ENCODE measurements at places on chromosomes 12 and 14.
A peak's percentile ranks its signal among the peaks of the same experiment; 100 is the strongest.

DNA sequence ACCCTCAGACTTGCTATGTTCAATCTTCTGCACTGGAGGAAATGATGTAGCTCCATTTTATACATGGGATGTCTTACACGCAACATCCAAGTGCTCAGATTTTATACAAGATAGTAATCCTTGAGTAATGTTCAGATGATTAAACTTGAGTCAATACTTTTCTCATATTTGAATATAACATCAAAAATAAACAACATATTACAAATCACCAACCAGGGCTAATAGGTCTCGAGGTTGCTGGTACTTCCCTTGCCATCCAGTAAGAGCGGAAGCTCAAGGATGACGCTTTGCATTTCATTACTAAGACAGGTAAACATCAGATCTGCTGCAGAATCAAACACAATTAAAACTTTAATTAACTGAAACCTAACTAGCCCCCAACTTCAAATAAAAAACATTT lies 97.3 kb downstream of the FOXN3 start:
- no peak overlapping the region for H3K4me3 ChIP-seq
- H3K27ac ChIP-seq, result no peak overlapping the region
- no peaks in the 10 kb centered on the region for H3K27me3 ChIP-seq
- no peaks in the 10 kb centered on the region for H3K4me1 ChIP-seq

GRCh38 chr12:71250166-71250565 lies 92.4 kb upstream of the TSPAN8 start:
- H3K27ac ChIP-seq, result no peak overlapping the region
- DNase-seq, result no peak
- H3K36me3 ChIP-seq, result no peaks in the 10 kb centered on the region
- H3K27me3 ChIP-seq, result no peaks in the 10 kb centered on the region

GRCh38 chr12:131776237-131776889 lies 51.8 kb upstream of the MMP17 start:
- H3K4me1 ChIP-seq, result peaks cover 28% of the 10 kb centered on the region
- H3K4me3 ChIP-seq, result no peak overlapping the region
- H3K36me3 ChIP-seq, result peaks cover 73% of the 10 kb centered on the region
- no peaks in the 10 kb centered on the region for H3K27me3 ChIP-seq
- peak overlapping the region; percentile 51 for H3K27ac ChIP-seq

DNA sequence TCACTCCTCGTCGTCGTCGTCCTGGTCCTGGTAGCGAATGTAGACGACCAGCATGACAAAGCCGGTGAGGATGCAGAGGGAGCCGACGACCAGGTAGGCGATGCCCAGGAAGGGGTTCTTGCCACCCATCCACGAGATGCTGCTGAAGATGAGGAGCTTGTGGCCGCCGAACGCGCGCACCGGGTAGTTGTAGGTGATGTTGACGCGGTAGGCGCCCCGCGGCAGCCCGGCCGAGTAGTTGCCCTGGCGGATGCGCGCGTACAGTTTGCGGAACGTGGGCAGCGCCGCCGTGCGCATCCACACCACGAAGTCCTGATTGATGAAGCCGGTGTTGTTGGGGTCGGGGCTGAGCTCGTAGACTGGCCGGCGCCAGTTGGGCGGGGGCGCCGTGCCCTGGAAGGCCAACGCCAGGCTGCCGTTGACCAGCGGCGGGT lies 1.0 kb downstream of the TMEM30B start:
- peak overlapping the region; percentile 47 for H3K4me3 ChIP-seq
- DNase-seq, result no peak
- H3K4me1 ChIP-seq, result peaks cover 24% of the 10 kb centered on the region
- no peaks in the 10 kb centered on the region for H3K27me3 ChIP-seq
- no peaks in the 10 kb centered on the region for H3K36me3 ChIP-seq

GRCh38 chr12:98868538-98868937 lies 223.4 kb downstream of the APAF1 start:
- no peaks in the 10 kb centered on the region for H3K27me3 ChIP-seq
- H3K27ac ChIP-seq, result no peak overlapping the region
- DNase-seq, result no peak
- no peak overlapping the region for H3K4me3 ChIP-seq
- H3K4me1 ChIP-seq, result no peaks in the 10 kb centered on the region
- H3K36me3 ChIP-seq, result no peaks in the 10 kb centered on the region

GRCh38 chr14:55893705-55894104 lies 224.5 kb upstream of the PELI2 start:
- DNase-seq, result no peak
- no peaks in the 10 kb centered on the region for H3K27me3 ChIP-seq
- no peak overlapping the region for H3K4me3 ChIP-seq

- DNase-seq, result no peak
- H3K4me3 ChIP-seq, result no peak overlapping the region
- no peaks in the 10 kb centered on the region for H3K36me3 ChIP-seq
Measured at GRCh38 chr12:82708061-82708879, 21.6 kb downstream of the TMTC2 start.

GRCh38 chr14:77059276-77059915 lies 30.9 kb upstream of the IRF2BPL start:
- DNase-seq, result no peak
- H3K27me3 ChIP-seq, result no peaks in the 10 kb centered on the region
- no peak overlapping the region for H3K27ac ChIP-seq
- no peaks in the 10 kb centered on the region for H3K4me1 ChIP-seq

- no peak overlapping the region for H3K27ac ChIP-seq
- no peaks in the 10 kb centered on the region for H3K27me3 ChIP-seq
- no peak for DNase-seq
- H3K4me3 ChIP-seq, result no peak overlapping the region
Measured at GRCh38 chr14:54462048-54462447, 20.9 kb upstream of the CNIH1 start.

DNA sequence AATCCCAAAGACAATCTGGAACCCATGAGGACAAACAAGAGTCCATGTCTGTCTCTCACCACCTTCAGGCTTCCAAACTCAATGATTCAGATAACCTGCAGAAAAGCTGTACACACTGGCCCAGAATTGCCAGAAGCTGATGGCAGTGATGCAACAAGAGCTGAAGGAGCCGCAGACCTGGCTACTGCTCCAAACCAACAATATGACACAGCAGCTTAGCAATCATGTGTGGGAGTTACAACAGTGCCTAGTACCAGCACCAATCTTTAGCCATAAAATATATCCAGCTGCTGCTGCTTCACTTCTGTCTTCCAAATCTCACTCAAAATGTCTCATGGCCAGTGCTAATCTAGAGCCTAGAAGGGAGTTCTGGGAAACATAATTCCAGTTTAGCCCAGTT lies 22.0 kb downstream of the RPS6KA5 start:
- H3K36me3 ChIP-seq, result no peaks in the 10 kb centered on the region
- no peak overlapping the region for H3K27ac ChIP-seq
- no peaks in the 10 kb centered on the region for H3K4me1 ChIP-seq
- no peak for DNase-seq
- no peaks in the 10 kb centered on the region for H3K27me3 ChIP-seq
- no peak overlapping the region for H3K4me3 ChIP-seq

DNA sequence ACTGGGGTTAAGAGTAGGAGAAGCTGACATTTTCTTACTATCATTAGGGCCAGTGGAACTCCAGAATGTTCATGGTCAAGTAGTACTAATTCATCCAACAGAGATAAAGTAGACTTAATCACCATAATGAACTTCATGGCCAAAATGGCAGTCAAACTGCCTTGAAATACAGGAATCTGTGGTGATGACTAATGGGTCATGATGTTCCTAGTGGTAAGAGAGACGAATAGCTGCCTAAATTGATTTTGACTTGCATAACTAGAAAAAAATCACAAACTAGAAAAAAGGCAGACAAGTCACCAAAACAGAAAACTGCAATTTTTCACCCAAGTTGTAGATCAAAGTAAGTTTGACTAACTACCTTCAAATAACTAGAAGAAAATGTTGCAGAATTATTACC lies 138.5 kb downstream of the MGAT4C start:
- DNase-seq, result no peak
- no peaks in the 10 kb centered on the region for H3K36me3 ChIP-seq
- H3K27ac ChIP-seq, result no peak overlapping the region

GRCh38 chr12:50948798-50949197 lies 3.5 kb upstream of the HIGD1C start:
- no peak overlapping the region for H3K27ac ChIP-seq
- no peaks in the 10 kb centered on the region for H3K27me3 ChIP-seq
- DNase-seq, result no peak
- no peak overlapping the region for H3K4me3 ChIP-seq
- H3K4me1 ChIP-seq, result no peaks in the 10 kb centered on the region
- peaks cover 11% of the 10 kb centered on the region for H3K36me3 ChIP-seq

DNA sequence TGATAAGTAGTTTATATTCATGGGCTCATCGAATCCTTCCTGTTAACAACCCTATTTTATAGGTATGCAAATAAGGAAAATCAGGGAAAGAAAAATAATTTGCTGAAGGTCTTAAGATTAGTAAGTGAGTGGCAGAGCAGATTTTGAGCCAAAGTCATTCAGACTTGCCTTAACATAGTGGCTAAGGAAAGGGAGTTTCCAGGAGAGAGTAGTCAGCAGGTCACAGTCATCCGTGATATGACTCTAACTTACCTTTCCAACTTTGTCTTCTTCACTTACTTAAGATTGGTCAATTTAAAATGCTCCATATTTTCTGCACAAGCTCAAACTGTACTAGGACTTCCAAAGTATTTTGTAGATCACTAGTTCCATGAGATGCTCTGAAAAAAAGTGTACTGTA lies 46.6 kb downstream of the AKAP6 start:
- H3K36me3 ChIP-seq, result no peaks in the 10 kb centered on the region
- no peak overlapping the region for H3K4me3 ChIP-seq
- no peak for DNase-seq

DNA sequence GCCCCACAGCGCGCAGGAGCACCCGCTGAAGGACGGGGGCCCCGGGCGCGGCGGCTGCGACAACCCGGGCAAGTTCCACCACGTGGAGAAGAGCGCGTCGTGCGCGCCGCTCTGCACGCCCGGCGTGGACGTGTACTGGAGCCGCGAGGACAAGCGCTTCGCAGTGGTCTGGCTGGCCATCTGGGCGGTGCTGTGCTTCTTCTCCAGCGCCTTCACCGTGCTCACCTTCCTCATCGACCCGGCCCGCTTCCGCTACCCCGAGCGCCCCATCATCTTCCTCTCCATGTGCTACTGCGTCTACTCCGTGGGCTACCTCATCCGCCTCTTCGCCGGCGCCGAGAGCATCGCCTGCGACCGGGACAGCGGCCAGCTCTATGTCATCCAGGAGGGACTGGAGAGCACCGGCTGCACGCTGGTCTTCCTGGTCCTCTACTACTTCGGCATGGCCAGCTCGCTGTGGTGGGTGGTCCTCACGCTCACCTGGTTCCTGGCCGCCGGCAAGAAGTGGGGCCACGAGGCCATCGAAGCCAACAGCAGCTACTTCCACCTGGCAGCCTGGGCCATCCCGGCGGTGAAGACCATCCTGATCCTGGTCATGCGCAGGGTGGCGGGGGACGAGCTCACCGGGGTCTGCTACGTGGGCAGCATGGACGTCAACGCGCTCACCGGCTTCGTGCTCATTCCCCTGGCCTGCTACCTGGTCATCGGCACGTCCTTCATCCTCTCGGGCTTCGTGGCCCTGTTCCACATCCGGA lies 1.4 kb downstream of the FZD10 start:
- H3K36me3 ChIP-seq, result no peaks in the 10 kb centered on the region
- no peak for DNase-seq
- H3K4me3 ChIP-seq, result no peak overlapping the region
- H3K27ac ChIP-seq, result no peak overlapping the region

- H3K27ac ChIP-seq, result no peak overlapping the region
- H3K27me3 ChIP-seq, result no peaks in the 10 kb centered on the region
- no peaks in the 10 kb centered on the region for H3K4me1 ChIP-seq
- no peak for DNase-seq
- H3K4me3 ChIP-seq, result no peak overlapping the region
- no peaks in the 10 kb centered on the region for H3K36me3 ChIP-seq
Measured at GRCh38 chr14:47507861-47508260, 167.5 kb downstream of the MDGA2 start.

DNA sequence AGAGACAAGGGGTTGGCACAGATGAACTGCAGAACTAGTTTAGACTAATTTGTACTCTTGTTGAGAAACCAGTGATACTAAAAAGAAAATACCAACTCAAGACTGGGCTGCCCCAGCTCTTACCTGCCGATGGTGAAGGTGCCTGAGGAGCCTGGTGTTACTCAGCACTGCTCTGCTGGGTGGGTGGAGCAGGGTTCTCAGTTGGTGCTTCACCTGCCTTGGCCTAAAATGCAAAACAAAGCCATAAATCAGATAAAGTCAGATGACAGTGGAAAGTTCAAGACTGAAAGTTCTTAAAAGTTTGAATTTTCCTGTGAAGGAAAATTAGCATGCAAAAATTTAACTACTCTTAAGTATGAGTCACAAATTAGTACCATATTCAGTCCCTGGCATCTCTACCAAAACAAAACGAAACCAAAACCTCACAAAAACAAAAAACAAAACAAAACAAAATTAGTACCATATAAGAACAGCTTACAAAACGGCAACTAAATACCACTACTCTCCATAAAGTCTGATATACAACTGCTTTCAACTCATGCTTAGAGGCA lies 21.9 kb downstream of the YBX3 start:
- DNase-seq, result no peak
- no peaks in the 10 kb centered on the region for H3K4me1 ChIP-seq
- peak overlapping the region; percentile 26 for H3K27ac ChIP-seq
- no peaks in the 10 kb centered on the region for H3K36me3 ChIP-seq
- H3K4me3 ChIP-seq, result no peak overlapping the region

- H3K27me3 ChIP-seq, result no peaks in the 10 kb centered on the region
- no peaks in the 10 kb centered on the region for H3K36me3 ChIP-seq
- H3K4me3 ChIP-seq, result no peak overlapping the region
- DNase-seq, result no peak
- H3K27ac ChIP-seq, result no peak overlapping the region
- peaks cover 76% of the 10 kb centered on the region for H3K4me1 ChIP-seq
Measured at GRCh38 chr14:69133206-69134125, 19.5 kb downstream of the DCAF5 start.

GRCh38 chr14:103562179-103562428 lies 353 bp downstream of the BAG5 start:
- peak overlapping the region; percentile 91 for H3K4me3 ChIP-seq
- DNase-seq, result no peak
- peaks cover 52% of the 10 kb centered on the region for H3K4me1 ChIP-seq
- H3K36me3 ChIP-seq, result no peaks in the 10 kb centered on the region
- H3K27me3 ChIP-seq, result no peaks in the 10 kb centered on the region

DNA sequence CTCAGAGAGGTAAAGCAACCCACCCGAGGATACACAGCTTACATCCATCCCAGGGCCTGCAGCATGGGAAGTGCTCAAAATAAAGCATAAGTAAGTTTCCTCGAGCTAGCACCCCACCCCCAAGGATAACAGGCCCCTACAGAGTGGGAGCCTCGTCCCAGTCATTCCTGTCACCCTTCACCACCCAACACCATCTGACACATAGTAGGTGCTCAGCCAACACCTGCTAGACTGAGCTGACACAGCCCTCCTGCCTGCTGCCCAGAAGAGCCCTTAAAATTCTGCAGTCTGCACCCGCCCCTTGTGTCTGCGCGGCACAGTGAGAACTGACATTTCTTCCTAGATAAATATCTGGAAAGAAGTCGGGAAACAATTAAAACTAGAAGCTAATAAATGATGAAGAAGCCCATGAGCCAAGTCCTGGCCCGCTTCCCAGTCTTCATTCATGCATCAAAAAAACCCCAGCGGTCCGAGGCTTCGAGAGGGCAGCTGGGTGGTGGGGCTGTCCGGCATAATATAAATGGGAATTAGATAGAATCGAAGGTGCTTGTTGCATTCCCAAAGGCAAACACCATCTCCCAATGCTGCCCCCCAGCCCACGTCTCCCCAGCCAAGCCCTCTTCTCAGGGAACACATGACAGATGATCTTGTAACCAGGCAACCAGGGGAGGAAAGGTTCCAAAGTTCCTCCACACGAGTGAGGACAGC lies 76.2 kb downstream of the BCL11B start:
- no peak for DNase-seq
- no peak overlapping the region for H3K4me3 ChIP-seq
- no peak overlapping the region for H3K27ac ChIP-seq
- no peaks in the 10 kb centered on the region for H3K4me1 ChIP-seq

All from tibial nerve (tissue), 4 donors.